ENCODE measurements at places on chromosomes 12 and 14. TPM values are rescaled to one million over a fixed set of nuclear protein-coding genes. Genes with fewer than 3 reads are reported as not detected.

GRCh38 chr12:89544681-89545184, 18.9 kb upstream of the POC1B start:
- DNase-seq = peak; percentile 71

DNA sequence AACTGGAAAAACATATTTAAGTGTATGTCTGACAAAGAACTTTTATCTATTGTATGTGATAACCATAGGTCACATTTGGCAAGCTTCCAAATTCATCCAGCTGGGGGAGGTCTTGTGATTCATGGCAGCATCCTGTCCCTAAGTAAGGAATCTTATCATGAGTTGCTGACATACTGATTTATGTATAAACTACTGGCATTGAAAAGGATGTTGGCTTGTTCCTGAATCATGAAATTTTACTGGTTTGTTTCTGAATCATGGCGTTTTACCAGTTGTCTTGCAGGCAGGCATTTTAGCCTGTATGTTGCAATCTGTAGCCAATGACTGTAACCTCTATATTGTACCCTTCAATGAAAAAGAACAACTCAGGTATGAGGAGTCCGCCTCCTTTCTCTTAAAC, 244.8 kb downstream of the IPO8 start:
- DNase-seq = no peak

DNA sequence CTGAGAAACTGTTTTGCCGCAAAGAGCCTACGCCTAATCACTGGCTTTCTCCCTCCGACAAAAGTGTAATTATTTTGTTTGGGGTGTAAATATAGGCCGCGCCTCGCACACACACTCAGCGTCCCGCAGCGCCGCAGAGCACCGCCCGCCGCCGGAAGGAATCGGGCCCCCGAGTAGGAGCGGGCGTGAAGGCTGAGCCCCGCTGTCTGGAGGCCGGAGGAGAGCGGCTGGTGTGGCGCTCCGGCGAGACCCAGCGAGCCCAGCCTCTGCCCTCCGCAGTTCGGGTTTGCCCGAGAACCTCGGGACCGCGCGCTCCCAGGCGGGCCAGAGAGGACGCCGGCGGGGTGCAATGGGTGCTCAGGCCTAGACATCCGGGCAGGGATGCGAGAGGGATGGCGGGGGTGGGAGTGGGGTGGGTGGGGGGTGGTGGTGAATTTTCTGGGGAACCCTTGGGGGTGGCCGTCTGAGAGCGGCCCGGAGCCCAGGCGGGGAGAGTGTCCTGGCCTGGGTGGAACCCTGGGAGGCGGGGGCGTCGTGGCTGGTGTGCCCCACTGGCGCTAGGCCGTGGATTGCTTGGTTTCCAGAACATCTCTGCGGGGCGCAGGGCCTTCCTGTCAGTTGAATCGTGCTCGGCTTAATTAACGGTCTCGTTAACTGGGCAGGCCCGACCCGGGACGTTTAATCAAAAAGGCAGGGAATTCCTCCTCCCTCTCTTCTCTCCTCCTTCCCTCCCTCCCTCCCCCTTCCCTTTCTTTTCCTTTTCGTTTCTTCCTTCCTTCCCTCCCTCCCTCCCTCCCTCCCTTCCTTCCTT, 4.7 kb upstream of the LHX5 start:
- DNase-seq = no peak

FLVCR2 gene
- total RNA-seq = 5.6 TPM

- no peak for DNase-seq
Observed at GRCh38 chr14:28756884-28757570, 9.6 kb upstream of the FOXG1 start.

- no peak for DNase-seq
Observed at GRCh38 chr12:96719660-96720362, 187.2 kb upstream of the NEDD1 start.

DACT1 gene
- total RNA-seq = 2.2 TPM

PPFIA2 gene
- 0.37 TPM for total RNA-seq

- DNase-seq = peak; percentile 62
Observed at GRCh38 chr14:95535226-95536021, 574 bp downstream of the GLRX5 start.

GRCh38 chr12:71349950-71350349, 89.6 kb upstream of the LGR5 start:
- no peak for DNase-seq

CD27 gene
- total RNA-seq = 0.20 TPM

DNA sequence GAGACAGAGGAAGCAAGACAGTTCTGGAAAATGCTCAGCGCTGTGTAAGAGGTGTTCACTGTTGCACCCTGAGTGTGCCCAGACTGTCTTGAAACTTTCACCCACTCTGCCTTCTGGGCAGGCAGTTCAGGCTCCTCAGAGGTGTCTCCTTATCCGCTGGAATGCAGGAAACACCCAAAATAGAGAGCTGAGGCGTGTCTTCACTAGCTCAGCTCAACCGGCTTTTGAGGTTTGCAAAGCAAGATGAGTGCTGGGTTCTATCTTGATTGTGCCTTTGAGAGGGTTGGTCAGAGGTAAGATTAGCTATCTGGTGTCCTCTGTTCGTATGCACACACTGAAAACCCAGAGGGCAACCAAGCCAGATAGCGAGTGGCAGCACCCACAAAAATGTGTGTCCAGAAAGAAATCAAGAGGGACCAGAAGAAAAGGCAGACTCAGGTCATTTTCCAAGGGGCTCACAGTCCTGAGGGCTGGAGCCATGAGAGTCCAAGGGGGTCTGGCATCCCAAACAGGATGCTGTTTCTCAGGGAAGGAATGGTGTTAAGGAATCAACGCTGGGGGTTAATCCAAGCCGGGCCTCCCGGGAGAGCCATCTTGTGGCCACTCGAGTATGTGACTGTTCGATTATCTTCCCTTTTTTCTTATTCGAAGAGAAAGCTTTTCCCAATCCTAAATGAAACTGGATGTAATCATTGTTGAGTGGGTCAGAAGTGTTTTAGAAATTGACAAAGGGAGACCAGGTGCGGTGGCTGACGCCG, 47.1 kb downstream of the TBX3 start:
- no peak for DNase-seq

GRCh38 chr12:58420503-58420902, 479.1 kb downstream of the ATP23 start:
- DNase-seq = no peak

- DNase-seq = no peak
Observed at GRCh38 chr12:117063162-117063911, 35.9 kb downstream of the TESC start.

DNA sequence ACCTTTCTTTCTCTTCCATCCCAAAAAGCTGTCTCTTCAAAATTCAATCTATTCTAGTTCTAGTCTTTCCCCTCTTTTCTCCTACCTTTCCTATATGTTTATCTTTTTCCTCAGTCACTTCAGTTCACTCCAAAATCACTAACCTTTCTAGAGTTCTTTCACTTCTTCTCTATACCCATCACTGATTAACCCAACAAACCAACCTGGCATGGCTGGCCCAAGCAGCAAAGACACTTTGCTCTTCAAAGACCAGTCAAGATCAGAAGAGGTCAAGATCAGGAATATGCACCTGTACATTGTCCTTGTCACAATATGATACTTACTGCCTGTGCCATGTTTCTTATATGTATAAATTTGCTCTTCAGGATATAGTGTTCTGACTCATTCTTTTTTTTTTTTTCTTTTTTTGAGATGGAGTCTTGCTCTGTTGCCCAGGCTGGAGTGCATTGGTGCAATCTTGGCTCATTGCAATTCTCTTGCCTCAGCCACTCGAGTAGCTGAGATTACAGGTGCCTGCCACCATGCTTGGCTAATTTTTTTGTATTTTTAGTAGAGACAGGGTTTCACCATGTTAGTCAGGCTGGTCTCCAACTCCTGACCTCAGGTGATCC, 112.9 kb downstream of the C12orf42 start:
- DNase-seq = no peak

GRCh38 chr12:23523339-23523738, 426.1 kb downstream of the SOX5 start:
- DNase-seq = no peak

- DNase-seq = no peak
Observed at GRCh38 chr12:71748081-71748850, 6.4 kb upstream of the RAB21 start.

GRCh38 chr14:38662781-38663180, 406.9 kb upstream of the CLEC14A start:
- no peak for DNase-seq

DNA sequence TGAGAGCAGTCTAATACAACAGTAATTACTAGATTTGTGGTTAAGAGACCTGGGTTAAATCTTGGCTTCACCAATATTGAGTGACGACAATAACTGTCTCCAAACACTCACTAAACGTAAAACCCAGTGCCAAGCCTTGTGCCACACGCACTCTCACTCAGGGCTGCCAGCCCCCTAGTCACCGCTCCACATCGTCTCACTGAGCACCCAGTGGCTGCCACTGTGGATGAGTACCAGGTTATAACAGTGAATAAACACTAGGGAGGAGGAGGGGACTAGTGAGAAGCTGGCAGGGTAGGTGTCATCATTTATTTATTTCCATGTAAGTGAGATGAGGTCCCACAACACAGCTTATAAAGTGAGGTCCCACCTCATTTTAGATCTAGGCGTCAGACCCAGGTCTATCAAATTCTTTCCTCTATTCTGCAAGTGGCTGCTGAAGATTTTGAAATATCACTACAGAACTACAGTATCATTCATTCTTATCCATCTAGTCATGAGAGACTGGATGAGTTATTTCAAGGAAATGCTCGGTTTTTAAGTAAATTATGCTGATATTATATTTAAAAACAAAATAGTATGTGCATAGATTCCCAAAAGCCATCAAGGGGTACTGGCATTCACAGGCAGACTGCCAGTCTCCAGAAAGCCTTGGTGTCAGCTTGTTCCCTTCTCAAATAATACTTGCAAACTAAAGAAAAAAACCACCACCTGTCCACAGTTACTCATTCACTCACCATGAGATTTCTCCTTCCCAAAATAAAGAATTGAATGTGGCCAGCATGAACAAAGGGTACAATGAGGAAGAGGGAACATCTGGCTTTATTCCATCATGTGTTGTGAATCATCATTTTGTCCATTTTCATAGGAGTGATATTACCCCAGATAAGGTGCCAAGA, 84.0 kb downstream of the PTPN21 start:
- DNase-seq = peak; percentile 45

- no peak for DNase-seq
Observed at GRCh38 chr12:3809357-3810015, 56.6 kb upstream of the CRACR2A start.

ALX1 gene
- total RNA-seq = not detected

OR11H7 gene
- total RNA-seq = not detected

DNA sequence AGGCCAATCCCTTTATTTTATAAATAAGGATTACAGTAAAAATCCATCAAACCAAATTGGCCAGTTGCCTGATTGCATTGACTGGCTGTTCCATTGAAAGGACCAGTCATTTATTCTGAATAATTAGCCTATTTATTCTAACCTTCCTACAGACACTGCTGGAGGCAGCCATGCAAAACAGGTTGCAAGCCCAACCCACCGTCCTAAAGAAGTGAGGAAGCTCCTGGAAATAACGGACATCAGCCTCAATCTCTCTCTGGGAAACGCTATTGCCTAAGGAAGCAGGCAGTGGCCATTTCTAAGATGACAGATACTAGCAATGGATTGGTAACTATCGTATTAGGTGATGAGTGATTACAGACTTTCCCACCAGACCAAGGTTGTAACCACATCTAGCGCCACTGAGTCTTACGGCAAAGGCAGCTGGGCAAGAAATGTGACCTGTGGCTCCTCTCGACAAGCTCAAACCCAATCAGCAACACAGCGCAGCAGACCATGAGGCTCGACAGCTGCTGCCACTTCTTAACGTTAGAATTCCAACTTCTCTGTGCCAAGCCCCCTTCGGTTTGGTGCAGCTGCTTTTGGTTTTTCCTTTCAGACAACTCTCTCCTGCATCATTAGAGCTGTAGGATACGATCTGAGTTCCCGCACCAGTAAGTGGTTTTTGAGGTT, 134.2 kb downstream of the KCNK10 start:
- DNase-seq = no peak

- DNase-seq = peak; percentile 76
Observed at GRCh38 chr14:91252871-91253794, 8.6 kb upstream of the GPR68 start.

GRCh38 chr12:126944684-126945083, 1322.3 kb upstream of the TMEM132C start:
- no peak for DNase-seq

FAIM2 gene
- total RNA-seq = 8.2 TPM

DNA sequence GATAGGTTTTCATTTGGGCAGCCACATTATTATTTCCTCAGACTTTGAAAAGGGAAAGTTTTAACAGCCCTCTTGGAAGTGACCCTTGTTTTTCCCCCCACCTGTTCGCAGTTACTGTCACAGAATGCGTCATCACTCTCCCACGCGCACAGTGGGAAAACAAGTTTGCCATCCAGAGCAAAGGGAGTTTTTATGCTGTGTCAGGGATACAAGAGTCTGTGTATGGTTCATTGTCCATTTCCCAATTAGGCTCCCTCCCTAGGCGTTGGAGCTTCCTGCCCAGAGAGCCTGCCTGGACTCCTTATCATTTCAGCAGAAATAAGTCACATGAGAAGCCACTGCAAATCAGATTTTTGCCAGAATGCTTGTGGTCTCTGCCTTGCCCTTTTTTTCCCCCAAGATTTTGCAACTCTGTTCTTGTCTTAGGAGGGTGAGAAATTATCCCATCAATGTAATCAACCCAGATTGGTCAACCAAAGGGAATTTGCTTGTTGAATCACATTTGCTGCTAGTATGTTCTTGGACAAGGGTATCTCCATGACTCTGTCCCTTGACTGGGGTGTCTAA, 104.1 kb downstream of the IGF1 start:
- DNase-seq = no peak

DNA sequence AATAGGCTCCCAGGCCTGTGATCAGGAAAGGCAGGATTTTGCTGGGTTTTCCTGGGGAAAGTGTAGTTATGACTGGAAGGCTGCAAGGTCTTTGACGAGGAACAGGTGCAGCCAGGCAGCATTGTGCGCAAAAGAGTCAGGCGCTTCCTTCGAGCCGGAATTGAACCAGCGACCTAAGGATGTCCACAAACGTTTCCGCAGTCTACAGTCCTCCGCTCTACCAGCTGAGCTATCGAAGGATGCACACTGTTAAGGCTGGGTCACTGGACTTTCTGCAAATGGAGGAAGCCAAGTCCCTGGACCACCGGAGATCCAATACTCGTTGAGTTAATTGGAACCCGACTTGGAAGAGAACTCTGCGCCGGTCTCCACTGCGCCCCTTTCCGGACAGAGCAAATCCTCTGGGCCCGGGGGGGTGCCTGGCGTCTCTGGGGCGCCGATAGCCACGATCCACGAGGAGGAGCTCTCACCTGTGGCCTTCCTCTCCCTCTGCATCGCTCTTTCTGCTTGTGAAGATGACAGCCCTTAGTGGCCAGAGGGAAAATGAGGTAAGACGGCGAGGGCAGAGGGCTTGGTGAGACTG, 18.4 kb upstream of the OR6S1 start:
- no peak for DNase-seq

KRT74 gene
- total RNA-seq = not detected

GRCh38 chr14:61331992-61332657, 10.7 kb downstream of the PRKCH start:
- no peak for DNase-seq

PRR4 gene
- total RNA-seq = 0.94 TPM

All from left ventricle myocardium superior (tissue), 1 donor.